Activated CD4-positive, alpha-beta T cell treated with anti-CD3 and anti-CD28 coated beads, Interleukin-2, amount 50 U/mL, for 4 hours (primary cell): ENCODE measurements at places on chromosomes 2 and 18.
A peak's percentile ranks its signal among the peaks of the same experiment; 100 is the strongest.

DNA sequence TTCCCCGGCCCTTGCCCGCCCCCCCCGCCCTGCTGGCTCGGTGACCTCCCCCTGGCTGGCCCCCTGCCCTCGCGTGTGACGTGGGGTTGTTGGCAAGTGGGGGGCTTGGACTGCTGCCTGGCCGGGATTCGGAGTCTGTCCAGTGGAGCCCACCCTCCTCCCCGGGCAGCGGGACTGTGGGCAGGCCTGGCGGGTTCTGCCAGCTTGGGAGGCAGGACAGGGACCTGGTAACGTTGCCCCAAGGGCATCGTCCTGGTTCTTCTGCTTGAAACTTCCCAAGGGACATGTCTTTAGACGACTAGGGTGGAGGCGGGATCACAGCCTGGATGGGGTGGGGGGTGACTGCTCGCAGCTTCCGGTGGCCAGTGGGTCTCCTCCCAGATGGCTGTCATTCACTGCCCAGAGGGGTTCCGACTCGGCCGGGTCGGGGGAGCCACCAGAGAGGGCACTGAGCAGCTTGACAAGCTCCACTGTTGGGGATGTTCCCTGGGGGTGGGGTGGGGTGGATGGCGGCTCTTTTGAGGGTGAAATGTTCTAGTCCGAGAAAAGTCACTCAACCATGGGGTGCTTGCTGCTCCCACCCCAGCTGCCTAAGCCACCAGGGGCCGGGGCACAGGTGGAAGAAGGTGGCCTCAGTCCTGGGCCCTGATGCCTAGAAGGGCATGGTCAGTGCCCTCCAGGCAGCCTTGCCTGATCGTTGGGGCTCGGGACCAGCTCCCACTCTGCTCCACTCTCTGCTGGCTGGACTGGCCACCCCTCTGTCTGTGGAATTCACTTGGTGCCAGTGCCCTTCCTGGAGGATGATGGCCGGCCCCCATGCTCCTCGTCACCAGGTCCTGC is 4.3 kb upstream of the HS6ST1 start:
- no peak for DNase-seq

DNA sequence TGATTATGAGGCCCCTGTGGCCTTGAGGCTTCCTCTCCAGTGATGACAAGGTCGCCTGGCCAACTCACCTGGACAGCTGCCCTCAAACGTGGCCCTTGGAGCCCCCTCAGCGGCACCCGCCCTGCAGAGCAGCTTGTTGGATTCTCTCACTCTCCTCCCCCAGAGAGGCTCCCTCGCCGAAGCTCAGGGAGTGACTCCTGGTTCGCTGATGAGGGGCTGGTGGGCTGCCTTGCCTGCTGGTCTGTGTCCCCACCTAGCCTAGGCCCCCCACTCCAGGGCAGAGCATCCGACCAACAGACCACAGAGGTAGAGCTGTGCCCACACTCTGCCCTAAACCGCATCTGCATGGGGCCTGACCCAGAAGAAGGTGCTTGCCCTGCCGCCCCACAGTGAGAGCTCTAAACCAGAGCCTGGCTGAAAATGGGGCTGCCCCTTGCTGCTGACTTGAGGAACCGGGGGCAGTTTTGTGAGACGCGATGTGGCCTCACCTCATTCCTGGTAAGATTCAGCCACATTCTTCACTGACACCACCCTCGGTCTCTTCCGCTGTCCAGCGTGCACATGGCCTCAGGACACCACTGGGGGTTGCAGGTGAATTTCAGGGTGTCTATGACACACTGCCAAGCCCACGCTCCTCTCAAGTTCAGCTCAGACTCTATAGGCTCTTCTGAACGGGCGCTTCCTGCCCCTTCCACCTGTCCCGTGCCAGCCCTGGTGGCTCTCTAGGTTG is 131.6 kb downstream of the CABLES1 start:
- DNase-seq: no peak

GRCh38 chr2:56102866-56103265 is 80.9 kb upstream of the CCDC85A start:
- DNase-seq: no peak

DNA sequence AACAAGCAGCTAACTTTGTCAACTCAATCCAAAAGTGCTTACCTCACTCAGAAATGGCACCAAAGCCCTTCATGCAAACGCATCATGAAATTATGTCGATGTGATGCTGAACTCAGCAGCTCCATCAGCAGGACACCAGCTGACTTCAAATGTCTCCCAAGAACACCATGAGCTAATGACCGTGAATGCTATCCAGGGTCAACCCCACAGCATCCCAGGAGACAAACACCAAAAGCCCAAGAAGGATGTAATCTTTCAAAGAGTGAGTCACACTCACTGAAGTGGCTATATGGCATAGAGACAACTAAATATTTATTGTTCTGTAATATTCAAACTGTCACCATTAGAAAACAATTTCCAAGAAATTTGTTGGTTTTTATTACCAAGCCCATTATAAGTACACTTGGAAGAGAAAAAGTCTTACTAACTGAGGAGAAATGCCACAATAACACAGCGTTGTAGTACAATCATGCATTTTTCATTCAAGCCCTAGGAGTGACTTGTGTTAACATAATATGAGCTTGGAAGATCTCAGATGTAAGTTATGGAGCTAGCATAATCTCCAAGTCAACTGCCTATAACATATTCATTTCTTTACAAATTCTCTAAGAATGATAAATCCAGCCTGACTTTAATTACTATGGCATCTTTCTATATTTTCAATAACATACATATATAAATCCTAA is 165.0 kb upstream of the CCDC68 start:
- DNase-seq: no peak

DNA sequence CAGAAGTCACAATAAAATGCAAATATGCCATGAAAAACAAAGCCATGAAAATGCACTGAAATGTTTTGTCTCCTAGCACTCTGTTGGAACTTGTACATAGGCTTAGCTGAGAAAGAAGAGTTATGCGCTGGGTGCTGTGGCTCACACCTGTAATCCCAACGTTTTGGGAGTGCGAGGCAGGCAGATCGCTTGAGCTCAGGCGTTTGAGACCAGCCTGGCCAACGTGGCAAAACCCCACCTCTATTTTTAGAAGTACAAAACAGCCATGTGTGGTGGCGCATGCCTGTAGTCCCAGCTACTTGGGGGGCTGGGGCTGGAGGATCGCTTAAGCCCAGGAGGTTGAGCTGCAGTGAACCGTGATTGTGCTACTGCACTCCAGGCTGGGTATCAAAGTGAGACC is 39.9 kb downstream of the IRS1 start:
- DNase-seq: no peak

DNA sequence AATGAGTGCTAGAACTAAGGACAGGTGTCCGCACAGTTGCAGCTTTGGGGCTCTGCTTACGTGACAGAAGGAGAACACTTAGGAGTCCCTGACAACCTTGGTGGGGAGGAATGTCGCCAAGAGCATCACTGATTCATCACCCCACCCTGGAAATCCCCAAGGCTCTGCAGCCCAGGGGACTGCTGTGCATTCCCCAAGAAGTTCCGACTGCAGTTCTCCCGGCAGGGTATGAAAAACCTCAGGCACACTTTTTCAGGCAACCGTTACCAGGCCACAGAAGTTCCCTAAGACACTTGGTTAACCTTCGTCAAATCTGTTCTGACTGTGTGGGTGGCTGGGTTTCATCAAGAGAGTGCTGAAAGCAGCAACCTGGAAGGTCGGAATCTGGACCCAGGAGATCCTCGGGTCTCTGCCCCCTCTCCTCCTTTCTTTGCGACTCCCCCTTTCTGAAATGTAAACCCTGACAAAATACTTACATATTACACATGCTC is 192.1 kb upstream of the CXCR4 start:
- no peak for DNase-seq

GRCh38 chr2:177352441-177353186 is 40.0 kb upstream of the AGPS start:
- no peak for DNase-seq

DNA sequence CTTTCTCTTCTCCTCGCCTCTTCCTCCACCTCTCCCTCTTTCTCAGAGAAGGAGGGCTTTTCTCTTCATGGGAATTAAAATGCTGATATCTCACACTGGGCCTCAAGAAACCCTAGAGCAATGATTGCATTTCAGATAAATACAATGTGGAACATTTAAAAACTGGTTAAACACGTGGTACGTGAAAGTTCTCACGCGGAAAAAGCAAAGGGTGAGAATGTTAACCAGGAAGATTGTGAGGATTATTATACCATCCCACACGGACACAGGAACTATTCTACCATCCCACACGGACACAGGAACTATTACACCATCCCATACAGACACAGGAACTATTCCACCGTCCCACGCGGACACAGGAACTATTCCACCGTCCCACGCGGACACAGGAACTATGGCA is 182.4 kb downstream of the TMEM18 start:
- DNase-seq: no peak

- no peak for DNase-seq
Measured at GRCh38 chr2:108377815-108378630, at the start of gene SULT1C4. Gene SULT1C4, plus strand, starts transcription at chr2:108377954. Its CDS starts 384 bp downstream, at chr2:108378338.

GRCh38 chr2:50116096-50117010 is 915.6 kb downstream of the NRXN1 start:
- DNase-seq: no peak

DNA sequence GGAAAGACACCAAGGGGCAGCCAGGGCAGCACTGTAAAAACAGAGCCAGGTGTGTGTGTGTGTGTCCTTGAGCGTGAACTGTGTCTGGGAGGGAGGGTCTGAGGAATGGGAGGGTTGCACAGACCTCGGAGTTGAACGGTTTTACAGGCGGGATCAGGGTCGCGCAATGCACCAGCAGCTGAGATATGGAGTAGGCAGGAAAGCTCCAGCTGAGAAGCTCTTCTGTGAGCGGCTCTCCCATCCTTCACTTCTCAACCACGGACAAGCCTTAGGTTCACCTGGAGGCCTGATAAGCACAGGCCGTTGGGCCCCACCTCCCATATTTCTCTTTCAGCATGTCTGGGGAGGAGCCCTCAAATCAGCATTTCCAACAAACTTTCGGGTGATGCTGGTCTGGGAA is 12.1 kb downstream of the SERTAD2 start:
- no peak for DNase-seq

DNA sequence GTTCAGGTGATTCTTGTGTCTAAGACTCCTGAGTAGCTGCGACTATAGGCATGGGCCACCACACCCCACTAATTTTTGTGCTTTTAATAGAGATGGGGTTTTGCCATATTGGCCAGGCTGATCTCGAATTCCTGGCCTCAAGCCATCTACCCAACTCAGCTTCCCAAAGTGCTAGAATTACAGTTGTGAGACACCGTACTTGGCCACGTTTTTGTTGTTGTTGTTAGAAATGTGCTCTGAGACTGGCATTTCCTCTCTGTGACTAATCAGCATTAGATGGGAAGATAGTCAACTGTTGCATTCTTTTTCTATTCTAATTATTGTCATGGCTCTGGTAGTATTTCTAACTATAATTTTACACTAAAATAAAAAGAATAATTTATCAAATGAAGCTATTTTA is 191.7 kb downstream of the CAMKMT start:
- DNase-seq: no peak

DNA sequence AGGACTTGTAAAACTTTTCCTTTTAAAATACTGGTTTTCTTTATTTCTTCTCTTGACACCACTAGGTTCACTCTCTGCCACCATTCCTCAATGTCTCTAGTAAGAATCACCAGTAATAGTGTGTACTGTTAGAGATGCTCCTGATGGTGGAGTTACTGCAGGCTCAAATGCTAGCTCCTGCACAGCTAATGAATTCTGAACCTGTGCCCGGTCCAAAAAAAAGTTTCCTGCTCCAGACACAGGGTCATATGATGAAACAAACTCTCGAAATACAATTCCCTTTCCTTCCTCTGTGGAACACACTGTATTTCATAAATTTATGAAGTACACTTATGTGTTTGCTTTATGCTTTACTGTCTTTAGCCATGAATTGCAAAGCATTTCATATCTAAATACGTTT is 19.2 kb downstream of the PMS1 start:
- no peak for DNase-seq

GRCh38 chr18:29840089-29840488 is 1202.5 kb downstream of the DSC3 start:
- DNase-seq: no peak

GRCh38 chr2:235793163-235793752 is 299.4 kb downstream of the AGAP1 start:
- DNase-seq: no peak

GRCh38 chr2:231708773-231709635 is 679 bp downstream of the PTMA start:
- DNase-seq: peak; percentile 55

GRCh38 chr2:241665731-241666440 is 20.7 kb downstream of the DTYMK start:
- no peak for DNase-seq

DNA sequence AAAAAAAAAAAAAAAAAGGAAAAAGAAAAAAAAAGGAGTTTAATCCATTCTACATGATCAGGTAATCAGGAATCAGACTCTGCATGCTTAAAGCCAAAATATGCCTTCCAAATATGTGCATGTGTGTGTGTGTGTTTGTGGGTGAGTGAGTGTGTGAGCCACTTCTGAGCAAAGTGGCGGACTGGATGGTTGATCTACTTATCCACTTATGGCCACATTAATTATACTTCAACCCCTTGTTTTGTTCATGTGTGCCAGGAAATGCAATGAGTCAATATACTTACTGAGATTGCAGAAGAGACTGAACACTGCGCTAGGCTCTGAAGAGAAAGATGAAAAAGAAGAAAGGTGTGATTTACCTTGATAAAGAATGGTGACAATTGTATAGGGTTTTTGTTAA is 586.5 kb upstream of the NXPH2 start:
- no peak for DNase-seq

DNA sequence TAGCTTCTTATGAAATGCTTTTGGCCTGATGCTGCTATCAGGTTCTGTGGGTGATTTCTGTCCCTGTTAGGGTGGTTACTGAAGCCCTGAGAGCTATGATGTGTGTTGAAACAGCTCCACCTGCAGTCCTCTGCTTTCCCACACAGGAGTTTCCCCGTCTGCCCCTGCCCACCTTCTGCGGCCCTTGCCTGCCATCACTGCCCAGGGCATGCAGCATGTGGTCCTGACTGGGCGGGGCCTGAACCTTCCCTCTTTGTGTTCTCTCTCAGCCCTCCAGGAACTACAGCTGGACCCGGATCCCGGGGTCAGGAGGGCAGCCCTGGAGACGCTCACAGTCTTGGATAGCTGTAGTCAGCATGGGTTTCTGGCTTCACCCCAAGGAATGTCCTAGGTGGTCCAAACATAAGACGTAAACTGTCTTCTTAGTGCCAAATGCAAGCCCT is 21.4 kb downstream of the HJURP start:
- no peak for DNase-seq

GRCh38 chr2:55810622-55811020 is 113.0 kb downstream of the EFEMP1 start:
- no peak for DNase-seq

GRCh38 chr2:98149333-98149697 is 62.3 kb downstream of the VWA3B start:
- no peak for DNase-seq

GRCh38 chr2:160628811-160629210 is 135.2 kb upstream of the RBMS1 start:
- no peak for DNase-seq
